Activated CD8-positive, alpha-beta memory T cell treated with anti-CD3 and anti-CD28 coated beads for 1 hour (primary cell): ENCODE measurements at places on chromosomes 16 and 17.

DNA sequence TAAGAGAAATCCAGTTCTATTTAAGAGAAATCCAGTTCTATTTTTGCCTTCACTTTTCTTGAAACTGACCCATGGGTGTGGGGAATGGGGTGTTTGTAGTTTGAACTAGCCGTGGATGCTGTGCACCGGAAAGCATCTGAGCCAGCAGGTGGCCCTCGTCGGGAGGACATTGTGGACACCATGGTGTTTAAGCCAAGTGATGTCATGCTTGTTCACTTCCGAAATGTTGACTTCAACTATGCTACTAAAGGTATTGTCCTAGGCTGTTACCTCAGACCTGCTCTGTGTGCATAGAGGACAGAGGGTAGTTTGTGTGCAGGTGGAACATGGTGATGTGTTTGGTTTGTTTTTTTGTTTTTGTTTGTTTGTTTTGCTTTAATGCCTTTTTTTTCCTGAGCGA is 3.3 kb downstream of the ATXN2L start:
- DNase-seq, result no peak

DNA sequence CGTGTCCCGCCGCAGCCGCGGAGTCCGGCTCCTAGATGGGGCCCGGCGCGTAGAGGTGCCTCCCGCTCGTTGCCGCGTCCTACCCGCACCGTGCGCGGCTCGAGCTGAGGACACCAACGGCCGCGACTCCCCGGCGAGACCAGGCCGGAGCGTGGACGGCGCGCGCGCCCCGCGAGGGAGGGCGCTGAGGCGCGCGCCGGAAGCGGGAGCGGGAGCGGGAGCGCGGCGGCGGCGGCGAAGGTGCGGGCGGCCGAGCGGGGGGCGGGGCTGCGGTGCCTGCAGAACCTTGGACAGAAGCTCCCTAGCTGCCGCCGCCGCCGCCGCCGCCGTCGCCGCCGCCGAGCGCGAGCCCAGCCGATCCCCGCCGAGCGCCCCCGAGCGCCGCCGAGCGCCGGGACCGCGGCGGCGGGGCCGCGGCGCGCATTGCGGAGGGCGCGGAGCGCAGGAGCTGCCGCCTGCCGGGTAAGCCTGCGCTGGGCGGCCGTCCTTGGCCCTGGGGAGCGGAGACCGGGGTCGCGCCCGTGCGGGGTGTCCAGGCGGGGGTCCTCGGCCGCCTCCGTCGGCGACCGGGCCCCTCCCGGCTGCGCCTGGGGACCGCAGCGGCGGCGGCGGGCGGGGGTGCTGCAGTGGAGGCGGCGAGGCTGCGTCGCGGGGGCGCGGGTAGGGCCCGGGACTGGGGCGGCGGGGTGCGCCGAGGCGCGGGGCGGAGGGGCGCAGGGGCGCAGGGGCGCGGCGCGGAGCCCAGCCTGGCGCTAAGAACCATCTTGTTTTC is at the start of gene CDK5R1:
CDK5R1 (plus strand) TSS at position 293 of the 772 bp plus-strand sequence. CDS start 628 bp downstream, outside the sequence.
- DNase-seq, result no peak

GRCh38 chr16:6698548-6698947 is 634.1 kb upstream of the RBFOX1 start:
- DNase-seq, result no peak

DNA sequence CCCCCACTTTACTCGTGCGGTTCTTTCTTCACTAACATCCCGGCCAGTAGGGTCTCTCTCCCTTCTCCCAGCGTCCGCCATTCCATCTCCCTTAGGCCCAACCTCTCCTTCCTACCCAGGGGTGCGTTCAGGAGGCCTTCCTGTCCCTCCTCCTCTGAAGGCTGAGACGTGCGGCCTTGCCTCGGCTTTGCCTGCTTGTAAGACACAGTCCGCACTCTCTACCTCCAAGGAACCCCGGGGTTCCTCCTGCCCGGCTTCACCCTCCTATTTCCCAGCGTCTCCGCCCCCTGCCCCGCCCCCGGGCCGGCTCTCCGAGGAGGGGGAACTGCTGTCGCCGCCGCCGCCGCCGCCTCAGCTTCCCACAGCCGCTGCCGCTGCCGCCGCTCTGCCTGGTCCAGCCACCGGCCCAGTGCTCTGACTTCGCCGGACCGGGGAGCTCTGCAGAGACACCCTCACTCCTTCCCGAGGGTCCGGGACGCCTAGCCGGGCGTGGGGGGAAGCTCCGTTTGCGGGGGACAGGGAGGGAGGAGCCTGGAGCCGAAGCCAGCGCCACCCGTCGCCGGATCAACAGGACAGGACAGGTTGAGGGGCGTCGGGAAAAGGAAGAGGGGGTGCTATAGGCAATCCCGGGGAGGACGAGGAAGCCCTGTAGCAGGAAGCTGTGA is 1.2 kb upstream of the FGF11 start:
- DNase-seq, result peak; percentile 43

- DNase-seq, result no peak
Observed at GRCh38 chr16:88558457-88559442, 11.5 kb upstream of the ZC3H18 start.

- DNase-seq, result no peak
Observed at GRCh38 chr17:76246080-76247066, 6.1 kb upstream of the RNF157 start.

DNA sequence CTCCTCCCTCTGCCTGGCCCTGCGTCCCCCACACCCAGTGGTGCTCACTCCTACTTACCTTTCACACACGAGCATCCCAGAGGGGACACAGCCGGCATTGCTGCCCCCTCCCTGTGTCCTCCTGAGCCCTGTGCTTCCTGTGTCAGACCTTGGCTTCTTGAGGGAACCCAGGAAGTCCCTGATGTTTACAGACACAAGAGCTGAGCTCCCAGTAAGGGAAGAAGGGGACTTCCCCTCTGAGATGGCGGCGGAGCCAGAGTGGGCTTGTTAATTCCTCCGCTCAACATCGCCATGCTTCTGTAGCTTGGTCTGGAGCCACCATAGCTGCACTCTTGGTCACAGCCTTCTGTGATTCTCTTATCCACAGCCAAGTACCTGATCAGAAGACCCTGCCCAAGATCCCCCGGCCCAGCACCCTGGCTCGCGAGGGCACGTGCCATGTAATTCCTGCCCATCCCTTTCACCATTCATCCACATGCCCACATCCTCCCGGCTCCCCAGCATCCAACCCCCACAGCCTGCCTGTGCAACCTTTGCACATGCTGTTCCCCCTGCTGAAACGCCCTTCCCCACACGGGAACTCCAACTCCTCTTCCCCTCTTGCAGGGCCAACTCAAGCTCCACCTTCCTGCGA is 127.4 kb upstream of the FOXF1 start:
- DNase-seq, result no peak

- DNase-seq, result no peak
Observed at GRCh38 chr17:37299257-37299980, 76.4 kb upstream of the C17orf78 start.

DNA sequence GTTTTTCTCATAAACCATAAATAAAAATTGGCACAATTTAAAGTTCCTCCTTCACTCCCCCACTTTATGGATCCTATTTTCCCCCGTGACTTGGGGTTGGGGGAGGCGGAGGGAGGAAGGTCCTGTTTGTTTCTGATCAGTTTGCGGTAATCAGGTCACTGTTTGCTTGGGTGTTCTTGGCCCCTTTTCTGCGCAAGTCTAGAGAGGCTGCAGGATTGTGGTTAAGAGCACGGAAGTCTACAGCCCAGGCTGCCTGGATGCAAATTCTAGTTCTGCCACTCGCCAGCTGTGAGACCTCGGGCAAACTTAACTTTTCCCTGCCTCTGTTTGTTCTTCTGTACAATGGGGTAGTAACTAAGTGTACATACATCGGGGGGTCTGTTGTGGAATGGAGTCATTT is 12.1 kb downstream of the ATP2C2 start:
- no peak for DNase-seq

- no peak for DNase-seq
Observed at GRCh38 chr17:79752175-79752574, 21.4 kb downstream of the ENPP7 start.

DNA sequence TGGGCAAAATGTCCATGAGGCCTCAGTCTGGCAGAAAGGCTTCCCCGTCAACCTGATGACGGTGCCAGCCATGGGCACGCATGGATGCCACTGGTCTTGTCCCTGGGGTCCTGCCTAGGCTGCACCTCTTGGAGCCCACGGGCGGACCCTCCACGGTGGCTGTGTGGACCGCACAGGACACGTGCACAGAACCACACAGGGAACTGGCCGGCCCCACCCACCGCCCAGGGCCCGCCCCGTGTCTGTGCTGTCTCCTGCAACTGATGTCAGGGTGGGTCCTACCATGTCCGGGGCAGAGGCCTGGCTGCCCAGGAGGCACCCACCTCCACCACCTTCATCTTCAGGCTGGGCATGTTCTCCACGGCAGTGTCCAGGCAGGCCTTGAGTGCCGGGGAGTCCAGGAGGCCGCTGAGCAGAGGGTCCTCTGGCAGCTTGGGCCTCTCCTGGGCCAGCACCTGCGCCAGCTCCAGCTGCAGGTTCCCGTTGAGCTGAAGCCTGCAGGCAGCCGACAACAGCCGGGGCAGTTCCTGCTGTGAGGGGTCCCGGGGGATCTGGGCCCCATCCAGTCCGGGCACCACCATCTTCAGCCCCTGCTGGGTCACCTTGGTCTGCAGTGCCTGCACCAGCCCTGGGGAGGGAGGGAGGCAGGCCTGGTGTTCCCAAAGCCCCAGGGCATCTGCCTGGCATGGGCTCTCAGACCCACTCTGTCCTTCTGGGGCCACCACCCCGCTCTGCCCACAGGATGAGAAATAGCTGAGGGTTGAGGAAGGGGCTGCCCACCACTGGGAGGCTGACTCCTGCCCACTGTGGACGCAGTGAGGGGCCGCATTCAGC is 11.9 kb downstream of the FASN start:
- no peak for DNase-seq

DNA sequence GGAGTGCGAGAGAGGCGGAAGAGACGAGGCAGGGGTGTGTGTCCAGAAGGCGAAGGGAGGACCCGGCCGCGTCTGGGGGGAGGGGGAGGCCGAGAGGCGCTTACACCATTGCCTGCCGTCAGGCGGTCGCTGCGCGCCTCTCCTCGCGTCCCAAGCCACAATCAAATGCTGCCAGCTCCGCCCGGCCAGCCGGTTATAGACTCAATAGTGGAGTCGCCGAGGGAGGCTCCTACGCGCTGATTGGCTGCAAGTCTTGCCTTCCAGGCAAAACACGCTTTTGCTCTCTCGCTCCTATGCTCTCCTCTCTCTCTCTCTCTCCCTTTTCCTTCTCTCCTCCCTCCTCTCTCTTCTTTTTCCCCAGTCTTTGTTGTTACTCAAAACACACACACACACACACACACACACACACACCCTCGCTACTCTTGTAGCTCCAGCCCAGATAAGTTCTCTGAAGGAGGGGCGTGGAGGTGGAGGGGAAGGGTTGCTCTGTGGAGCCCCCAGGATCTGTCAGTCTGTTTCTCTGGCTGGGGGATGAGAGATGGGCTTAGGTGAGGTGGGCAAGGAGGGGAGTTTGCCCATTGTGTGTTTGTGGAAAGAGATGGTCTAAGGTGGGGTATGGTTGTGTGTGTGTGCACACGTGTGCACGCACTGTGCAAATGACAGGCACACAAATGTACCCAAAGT is at the start of gene DLX3:
DLX3 (minus strand) TSS at position 170 of the 684 bp plus-strand sequence. CDS start 226 bp downstream, outside the sequence.
- DNase-seq, result no peak

DNA sequence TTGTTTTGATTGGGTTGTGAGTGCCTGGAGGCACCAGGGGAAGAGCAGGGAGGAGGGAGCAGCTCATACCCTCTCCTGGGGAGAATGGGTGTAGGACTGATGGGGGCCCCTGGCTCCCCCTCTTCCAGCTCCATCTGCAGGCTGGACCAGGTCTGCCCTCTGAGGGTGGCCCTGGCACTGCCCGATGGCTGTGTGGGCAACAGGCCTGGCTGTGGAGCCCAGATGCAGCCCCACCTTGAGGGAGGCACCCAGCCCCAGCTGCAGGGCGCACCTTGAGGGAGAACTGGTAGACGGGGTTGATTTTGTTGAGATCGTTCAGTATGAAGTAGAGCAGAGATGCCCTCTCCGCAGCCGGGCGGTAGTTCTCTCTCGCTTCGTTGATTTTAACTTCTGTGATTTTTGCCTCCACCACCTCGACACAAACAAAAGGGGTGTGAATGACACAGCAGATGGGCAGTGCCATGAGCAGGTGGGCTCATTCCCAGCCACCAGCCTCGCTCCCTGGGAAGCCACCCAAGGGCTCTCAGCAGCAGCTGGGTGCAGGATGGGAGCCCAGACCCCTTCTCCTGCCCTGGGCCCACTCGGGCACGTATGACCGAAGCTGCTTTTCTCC is 71.6 kb downstream of the PGS1 start:
- no peak for DNase-seq
